A375 (cell line): ENCODE measurements at places on chromosomes 11 and 22. TPM values are rescaled to one million over a fixed set of nuclear protein-coding genes. Genes with fewer than 3 reads are reported as not detected.

The RIMBP3C gene
- 0.03 TPM in 1 of 2 replicates, not detected in the other for total RNA-seq

The HBE1 gene
- 40.6 and 51.6 TPM in 2 replicates for total RNA-seq

The AMOTL1 gene
- total RNA-seq: 86.9 and 90.9 TPM in 2 replicates

The F2 gene
- not detected in 2 replicates for total RNA-seq

The OR6A2 gene
- total RNA-seq: 0.11 and 0.19 TPM in 2 replicates
